ENCODE measurements at places on chromosomes 1 and 21. TPM values are rescaled to one million over a fixed set of nuclear protein-coding genes. Genes with fewer than 3 reads are reported as not detected.

DNA sequence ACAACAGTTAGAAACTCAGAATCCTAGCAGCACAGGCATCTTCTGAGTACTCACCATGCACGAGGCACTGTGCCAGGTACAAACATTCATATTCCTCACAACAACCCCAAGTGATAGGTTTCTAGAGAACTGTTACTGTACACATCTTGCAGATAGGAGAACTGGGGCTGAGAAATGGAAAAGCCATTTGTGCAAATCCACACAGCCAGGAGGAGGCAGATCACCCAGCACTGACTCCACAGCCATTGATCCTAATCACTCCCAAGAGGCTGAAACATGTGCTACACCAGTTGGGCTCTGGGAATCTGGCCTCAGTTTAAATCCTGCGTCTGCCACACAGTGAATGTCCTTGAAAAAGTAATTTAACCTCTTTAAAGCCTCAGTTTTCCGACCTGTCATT, 151.0 kb downstream of the ST6GALNAC5 start:
- H3K27me3 ChIP-seq, result no peaks in the 10 kb centered on the region
- H3K4me1 ChIP-seq, result no peaks in the 10 kb centered on the region
- no peak for DNase-seq

- DNase-seq, result peak; percentile 41
- H3K36me3 ChIP-seq, result no peaks in the 10 kb centered on the region
- no peak overlapping the region for H3K27ac ChIP-seq
- no peak overlapping the region for H3K4me3 ChIP-seq
These were observed 41.6 kb downstream of the MATN1 start for GRCh38 chr1:30681782-30682181.

DNA sequence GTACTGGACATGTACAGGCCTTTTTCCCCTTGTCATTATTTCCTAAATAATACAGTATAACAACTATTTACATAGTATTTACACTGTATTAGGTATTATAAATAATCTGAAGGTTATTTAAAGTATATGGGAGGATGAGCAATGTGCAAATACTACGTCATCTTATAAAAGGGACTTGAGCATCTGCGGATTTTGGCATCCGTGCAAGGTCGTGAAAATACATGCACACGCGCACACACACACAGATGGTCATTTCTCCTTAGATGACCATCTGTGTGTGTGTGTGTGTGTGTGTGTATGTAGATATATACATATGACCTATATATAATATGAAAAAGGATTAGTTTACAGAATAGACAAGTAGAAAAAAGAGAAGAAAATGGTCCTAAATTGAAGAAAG, 15.4 kb downstream of the ALG14 start:
- H3K4me3 ChIP-seq, result no peak overlapping the region
- H3K36me3 ChIP-seq, result no peaks in the 10 kb centered on the region
- no peaks in the 10 kb centered on the region for H3K4me1 ChIP-seq

- H3K36me3 ChIP-seq, result no peaks in the 10 kb centered on the region
- H3K27me3 ChIP-seq, result no peaks in the 10 kb centered on the region
- H3K4me3 ChIP-seq, result no peak overlapping the region
- H3K4me1 ChIP-seq, result peaks cover 23% of the 10 kb centered on the region
- DNase-seq, result no peak
- peak overlapping the region; percentile 66 for H3K27ac ChIP-seq
These were observed 75.1 kb downstream of the CNST start for GRCh38 chr1:246641394-246641793.

KCNK1 gene
- 1.4 TPM for total RNA-seq

DNA sequence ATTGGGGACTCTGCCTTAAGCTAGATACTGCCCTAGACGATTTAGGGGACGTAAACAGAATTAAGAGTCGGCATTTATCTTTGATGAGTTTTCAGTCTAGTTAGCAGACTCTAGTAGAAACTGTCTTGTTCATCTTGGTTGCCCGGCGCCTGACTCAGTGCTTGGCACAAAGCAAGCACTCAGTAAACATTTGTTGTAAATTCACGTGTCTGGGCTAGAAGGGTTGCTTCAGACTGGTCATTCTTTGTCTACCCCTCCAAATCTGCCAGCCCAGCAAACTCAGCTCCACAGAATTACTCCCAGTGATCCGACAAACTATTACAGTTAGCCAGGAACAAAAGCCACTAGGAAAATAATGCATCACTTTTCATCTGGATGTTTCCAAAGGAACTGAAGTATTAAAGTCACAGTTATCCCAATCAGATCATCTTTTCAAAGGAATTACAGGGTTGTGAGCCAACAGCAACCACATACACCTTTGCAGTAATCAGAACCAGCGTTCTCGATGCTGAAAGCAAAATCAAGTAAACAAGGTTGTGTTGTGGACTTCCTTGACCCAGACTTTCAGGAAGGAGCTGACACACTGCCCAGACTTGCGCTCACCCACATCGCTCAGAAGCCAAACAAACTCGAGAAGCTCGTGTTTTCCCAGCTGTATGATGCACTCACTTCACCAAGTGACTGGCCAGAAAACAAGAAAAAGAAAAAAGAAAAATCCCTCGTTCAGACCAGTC, 66.5 kb upstream of the GADD45A start:
- H3K36me3 ChIP-seq, result no peaks in the 10 kb centered on the region
- DNase-seq, result peak; percentile 76
- peak overlapping the region; percentile 71 for H3K27ac ChIP-seq
- H3K27me3 ChIP-seq, result no peaks in the 10 kb centered on the region

DNA sequence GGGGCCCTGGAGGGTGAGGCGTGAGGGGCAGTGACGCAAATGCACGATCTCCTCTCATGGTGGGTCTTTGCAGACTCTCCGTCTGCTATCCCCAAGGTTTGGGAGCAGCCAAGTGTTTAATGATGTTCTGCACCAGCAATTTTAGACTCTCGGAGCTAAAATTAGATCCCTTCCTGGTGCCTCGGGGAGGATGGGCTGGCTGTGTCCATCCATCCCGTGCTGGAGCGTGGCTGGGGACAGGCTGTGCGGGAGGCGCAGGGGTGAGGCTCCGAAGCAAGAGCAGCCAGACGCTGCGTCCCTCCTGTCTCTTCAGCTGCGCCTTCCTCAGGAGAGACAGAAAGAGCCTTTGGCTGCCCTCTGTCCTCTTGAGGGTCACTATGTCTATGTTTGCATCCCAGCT, 387.6 kb downstream of the CAMTA1 start:
- no peaks in the 10 kb centered on the region for H3K27me3 ChIP-seq
- DNase-seq, result no peak
- H3K4me1 ChIP-seq, result no peaks in the 10 kb centered on the region
- no peak overlapping the region for H3K27ac ChIP-seq
- H3K36me3 ChIP-seq, result no peaks in the 10 kb centered on the region

SLAMF7 gene
- 0.41 TPM for total RNA-seq

FMO5 gene
- 7.1 TPM for total RNA-seq

DNA sequence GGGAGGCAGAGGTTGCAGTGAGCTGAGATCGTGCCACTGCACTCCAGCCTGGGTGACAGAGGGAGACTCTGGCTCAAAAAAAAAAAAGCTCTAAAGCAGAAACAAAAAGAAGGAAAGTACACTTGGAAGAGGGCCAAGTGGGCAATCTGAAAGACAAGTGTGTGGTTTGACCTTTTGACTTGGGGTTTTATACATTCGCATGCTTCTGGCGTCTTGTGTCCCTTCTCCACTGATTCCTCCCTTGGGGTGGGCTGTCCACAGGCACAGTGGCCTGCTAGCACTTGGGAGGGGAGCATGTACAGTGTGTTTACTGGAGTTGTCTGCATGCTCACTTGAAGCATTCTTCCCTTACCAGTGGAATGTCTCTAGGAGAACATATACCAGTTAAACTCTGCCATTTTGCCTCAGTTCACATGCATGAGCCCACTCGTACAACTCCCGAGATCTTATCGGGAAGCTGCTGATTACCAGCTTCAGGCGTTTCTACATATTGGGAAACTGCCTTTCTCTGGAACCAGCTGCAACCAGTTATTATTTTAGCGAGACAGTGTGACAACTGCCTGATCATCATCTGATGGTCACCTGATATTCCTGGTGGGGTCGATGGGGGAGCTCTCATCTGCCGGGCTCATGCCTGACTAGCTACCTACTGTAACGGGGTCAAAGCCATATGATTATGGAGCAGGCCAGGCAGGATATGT, 113.5 kb upstream of the ZNF678 start:
- DNase-seq, result no peak
- no peaks in the 10 kb centered on the region for H3K36me3 ChIP-seq
- H3K27me3 ChIP-seq, result no peaks in the 10 kb centered on the region
- no peaks in the 10 kb centered on the region for H3K4me1 ChIP-seq

DNA sequence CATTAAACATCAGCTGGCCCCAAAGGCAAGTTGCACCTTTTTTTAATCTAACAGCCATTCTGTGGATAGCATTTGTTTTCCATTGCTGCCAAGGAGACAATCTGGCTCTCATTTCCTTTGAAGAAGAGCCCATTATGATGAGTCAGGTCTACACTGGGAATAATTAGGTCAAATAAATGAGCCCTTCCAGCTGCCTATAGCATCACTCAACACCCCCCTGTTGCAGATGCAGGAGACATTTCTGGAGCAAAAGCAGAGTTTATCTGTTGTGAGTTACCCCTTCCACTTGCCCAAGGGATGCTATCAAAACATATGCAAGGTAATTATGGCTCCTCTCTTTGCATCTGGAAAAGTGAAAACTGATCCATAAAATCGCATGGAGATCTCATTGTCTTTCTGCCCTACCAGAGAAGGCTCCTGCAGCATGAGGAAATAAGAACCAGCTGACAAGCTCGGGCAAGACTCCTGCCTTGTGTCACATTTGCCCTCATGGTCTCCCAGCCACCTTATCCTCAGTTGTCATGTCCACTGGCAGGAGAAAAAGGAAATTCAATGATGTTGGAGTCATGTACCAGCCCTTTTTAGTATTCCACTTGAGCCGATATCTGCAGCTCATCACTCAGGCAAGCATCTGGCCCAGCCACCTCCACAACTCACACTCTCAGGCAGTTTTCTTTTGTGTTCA, 135.9 kb downstream of the SLC30A10 start:
- H3K27ac ChIP-seq, result no peak overlapping the region
- no peaks in the 10 kb centered on the region for H3K36me3 ChIP-seq
- H3K4me3 ChIP-seq, result no peak overlapping the region
- peaks cover 10% of the 10 kb centered on the region for H3K4me1 ChIP-seq
- no peaks in the 10 kb centered on the region for H3K27me3 ChIP-seq
- DNase-seq, result no peak

DNA sequence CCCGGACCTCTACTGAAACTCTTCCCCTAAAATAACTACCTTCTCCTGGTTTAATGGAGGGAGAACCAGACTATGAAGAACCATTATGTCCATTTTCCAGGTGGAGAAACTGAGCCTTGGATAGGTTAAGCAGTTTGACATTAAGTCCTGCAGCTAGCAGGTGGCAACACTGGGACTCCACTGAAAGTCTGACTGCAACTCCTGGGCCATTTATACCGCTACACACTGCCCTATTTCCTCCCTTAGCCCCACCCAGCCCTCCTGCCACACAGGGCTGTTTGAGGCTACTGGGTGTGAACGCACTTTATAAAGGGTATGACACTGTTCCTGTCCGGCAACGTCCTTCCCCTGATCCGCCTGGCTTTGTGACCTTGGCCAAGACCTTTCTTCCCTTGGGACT, 511 bp upstream of the INPP5B start:
- no peaks in the 10 kb centered on the region for H3K4me1 ChIP-seq
- H3K4me3 ChIP-seq, result peak overlapping the region; percentile 87
- H3K36me3 ChIP-seq, result peaks cover 27% of the 10 kb centered on the region
- peak overlapping the region; percentile 87 for H3K27ac ChIP-seq

PPM1J gene
- 1.3 TPM for total RNA-seq

DNA sequence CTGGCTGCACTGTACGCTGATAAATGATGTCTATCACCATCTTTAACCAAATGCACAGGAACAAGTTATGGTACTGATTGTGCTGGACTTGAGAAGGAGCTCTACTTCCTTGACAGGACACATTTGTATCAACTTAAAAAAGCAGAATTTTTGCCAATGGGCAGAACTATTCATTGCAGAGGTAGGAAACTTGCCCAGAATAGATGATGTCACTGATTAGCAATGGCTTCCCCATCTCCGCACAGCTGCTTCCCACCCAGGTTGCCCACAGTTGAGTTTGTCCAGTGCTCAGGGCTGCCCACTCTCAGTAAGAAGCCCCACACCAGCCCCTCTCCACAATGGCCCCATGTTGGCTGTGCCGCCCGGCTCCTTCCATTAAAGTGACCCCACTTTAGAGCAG, 33.4 kb downstream of the CAPN2 start:
- DNase-seq, result no peak
- no peaks in the 10 kb centered on the region for H3K27me3 ChIP-seq
- no peaks in the 10 kb centered on the region for H3K4me1 ChIP-seq
- no peak overlapping the region for H3K27ac ChIP-seq
- H3K4me3 ChIP-seq, result no peak overlapping the region

DNA sequence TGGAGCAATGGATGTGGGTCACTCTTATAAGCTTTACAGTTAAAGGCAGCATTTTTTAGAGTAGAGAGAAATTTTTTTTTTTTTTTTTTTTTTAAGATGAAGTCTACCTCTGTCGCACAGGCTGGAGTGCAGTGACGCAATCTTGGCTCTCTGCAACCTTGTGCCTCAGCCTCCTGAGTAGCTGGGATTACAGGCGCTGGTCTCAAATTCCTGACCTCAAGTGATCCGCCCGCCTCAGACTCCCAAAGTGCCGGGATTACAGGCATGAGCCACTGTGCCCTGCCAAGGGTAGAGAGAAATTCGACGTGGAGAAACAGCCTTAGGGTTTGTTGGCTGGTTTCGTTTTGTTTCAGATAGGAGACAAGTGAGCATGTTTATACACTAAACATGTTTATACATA, 594.2 kb upstream of the ADAMTS5 start:
- H3K27ac ChIP-seq, result no peak overlapping the region
- H3K4me3 ChIP-seq, result no peak overlapping the region
- no peak for DNase-seq
- no peaks in the 10 kb centered on the region for H3K27me3 ChIP-seq

DNA sequence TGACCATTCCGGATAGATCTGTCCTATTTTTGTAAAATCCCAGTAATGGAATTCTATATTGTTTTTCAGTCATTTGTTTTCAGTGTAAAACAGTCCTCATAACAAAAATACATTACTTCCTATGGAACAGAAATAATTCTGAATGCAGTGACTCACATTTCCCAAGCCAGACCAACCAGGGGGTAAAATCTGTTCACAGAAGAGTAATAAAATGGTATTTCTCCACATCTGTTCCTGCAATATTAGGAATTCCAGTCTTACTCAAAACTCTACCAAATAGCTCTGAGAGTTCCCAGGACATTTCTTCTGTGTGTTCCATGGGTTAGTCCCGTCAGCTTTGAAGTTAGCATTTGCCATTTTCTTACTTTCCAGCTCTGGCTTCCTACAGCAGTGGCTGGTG, 2.6 kb upstream of the DDR2 start:
- H3K36me3 ChIP-seq, result no peaks in the 10 kb centered on the region
- peak overlapping the region; percentile 90 for H3K27ac ChIP-seq
- H3K4me3 ChIP-seq, result no peak overlapping the region

DNA sequence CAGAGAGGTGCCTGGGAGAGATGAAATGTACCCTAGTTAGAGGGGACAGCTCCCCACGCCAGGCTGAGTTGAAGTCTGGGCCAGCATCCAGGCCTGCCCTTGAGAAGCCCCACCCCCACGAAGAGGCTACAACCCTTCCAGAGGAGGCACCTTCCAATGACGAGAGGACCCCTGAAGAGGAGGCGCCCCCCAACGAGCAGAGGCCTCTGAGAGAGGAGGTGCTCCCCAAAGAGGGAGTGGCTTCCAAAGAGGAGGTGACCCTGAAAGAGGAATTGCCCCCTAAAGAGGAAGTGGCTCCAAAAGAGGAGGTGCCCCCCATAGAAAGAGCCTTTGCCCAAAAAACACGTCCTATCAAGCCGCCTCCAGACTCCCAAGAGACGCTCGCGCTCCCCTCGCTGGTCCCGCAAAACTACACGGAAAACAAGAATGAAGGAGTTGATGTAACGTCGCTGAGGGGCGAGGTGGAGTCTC, 3.1 kb downstream of the EVA1B start:
- H3K4me3 ChIP-seq, result peak overlapping the region; percentile 43
- H3K27ac ChIP-seq, result peak overlapping the region; percentile 89
- H3K4me1 ChIP-seq, result peaks cover 35% of the 10 kb centered on the region
- DNase-seq, result no peak
- H3K36me3 ChIP-seq, result no peaks in the 10 kb centered on the region
